Type B pancreatic cell (in vitro differentiated cells): ENCODE measurements at places on chromosomes 5 and 9. TPM values are rescaled to one million over a fixed set of nuclear protein-coding genes. Genes with fewer than 3 reads are reported as not detected.

DNA sequence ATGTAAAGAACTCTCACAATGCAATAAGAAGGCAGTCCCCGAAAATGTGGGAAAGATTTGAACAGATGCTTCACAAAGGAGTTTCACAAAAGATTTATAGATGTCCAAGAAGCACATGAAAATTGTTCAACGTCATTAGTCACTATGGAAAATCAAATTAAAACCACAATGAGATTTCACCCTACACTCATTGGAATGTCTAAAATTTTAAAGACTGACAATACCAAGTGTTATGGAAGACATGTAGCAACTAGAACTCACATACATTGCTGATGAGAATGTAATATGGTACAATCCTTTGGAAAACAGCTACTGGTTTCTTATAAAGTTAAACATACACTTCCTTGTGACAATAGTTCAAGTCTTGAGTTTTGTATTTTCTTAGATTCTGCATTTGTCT lies 11.0 kb upstream of the RECK start:
- peaks cover 24% of the 10 kb centered on the region for H3K27me3 ChIP-seq
- no peak overlapping the region for H3K27ac ChIP-seq
- no peak for DNase-seq
- H3K36me3 ChIP-seq = no peaks in the 10 kb centered on the region

DNA sequence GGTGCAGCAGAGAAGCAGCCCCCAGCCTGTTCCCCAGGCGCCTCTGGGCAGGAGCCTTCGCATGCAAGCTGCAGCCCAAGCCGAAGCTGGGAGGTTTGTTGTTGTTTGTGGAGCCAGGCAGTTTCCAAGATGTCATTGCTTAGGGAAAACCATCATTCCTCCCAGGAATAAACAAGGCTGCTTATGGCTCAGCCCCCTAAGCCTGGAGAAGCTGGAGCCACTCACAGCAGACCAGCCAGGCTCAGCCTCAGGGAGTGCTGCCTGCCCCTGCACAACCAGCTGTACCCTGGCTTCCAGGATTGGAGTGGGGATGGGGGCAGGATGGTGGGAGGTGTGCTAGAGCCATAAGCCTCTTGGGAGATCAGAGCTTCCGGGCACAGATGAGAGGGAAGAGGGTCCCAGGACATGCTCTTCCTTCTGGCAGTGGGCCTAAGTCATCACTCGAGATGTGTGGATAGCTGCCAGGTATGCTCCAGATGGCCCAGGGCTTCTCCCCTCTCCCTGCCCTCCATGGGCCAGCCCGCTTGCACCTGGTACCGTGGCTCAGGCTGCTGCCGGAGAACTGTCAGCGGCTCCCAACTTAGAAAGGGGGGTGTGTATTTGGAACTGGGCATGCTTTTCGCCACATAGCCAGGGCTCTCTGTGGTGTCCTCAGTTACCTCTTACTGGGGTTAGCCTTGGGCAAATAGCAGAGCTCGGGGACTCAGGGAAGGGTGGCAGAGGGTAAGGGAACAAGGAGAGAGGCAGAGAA lies 105.2 kb downstream of the RGS3 start:
- H3K27me3 ChIP-seq = peaks cover 7% of the 10 kb centered on the region
- H3K4me1 ChIP-seq = peaks cover 9% of the 10 kb centered on the region
- no peak overlapping the region for H3K27ac ChIP-seq
- H3K36me3 ChIP-seq = no peaks in the 10 kb centered on the region
- H3K4me3 ChIP-seq = no peak overlapping the region
- DNase-seq = no peak

GRCh38 chr5:99169309-99169708 lies 240.5 kb upstream of the CHD1 start:
- no peaks in the 10 kb centered on the region for H3K36me3 ChIP-seq
- H3K27me3 ChIP-seq = no peaks in the 10 kb centered on the region
- DNase-seq = no peak
- no peak overlapping the region for H3K27ac ChIP-seq
- no peak overlapping the region for H3K4me3 ChIP-seq
- H3K4me1 ChIP-seq = no peaks in the 10 kb centered on the region

GRCh38 chr9:114406441-114406840 lies 18.7 kb upstream of the AKNA start:
- H3K27ac ChIP-seq = no peak overlapping the region
- no peak for DNase-seq
- no peaks in the 10 kb centered on the region for H3K27me3 ChIP-seq
- peaks cover 9% of the 10 kb centered on the region for H3K4me1 ChIP-seq

GRCh38 chr9:34405719-34406118 lies 29.0 kb upstream of the MYORG start:
- DNase-seq = no peak
- no peak overlapping the region for H3K27ac ChIP-seq
- H3K27me3 ChIP-seq = no peaks in the 10 kb centered on the region
- H3K4me3 ChIP-seq = no peak overlapping the region

The PDZD2 gene
- total RNA-seq = 4.3 and 6.0 TPM in 2 replicates

DNA sequence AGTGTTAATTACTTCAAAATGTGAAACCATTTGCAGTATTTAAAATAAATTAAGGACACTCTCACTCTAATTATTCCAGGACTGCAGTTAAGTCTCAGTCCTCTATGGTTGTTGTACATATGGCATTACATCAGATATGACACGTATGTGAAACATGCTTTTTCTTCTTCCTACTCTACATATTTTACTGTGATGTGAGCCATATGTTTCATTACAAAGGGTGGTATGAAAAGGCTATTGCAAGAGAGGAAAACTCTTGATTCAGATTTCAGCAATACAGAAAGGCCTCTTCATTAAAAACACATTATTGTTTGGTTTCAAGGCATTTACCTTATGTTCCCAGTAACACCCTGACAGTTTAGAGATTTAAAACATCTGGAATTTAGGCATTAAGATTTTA lies 964.5 kb upstream of the DMAC1 start:
- H3K4me3 ChIP-seq = no peak overlapping the region
- H3K27ac ChIP-seq = no peak overlapping the region
- DNase-seq = no peak

The RMRP gene
- total RNA-seq = 16,039 and 18,328 TPM in 2 replicates

The GRPEL2 gene
- total RNA-seq = 19.1 and 22.6 TPM in 2 replicates

The BTNL3 gene
- total RNA-seq = 0.82 and 2.7 TPM in 2 replicates

DNA sequence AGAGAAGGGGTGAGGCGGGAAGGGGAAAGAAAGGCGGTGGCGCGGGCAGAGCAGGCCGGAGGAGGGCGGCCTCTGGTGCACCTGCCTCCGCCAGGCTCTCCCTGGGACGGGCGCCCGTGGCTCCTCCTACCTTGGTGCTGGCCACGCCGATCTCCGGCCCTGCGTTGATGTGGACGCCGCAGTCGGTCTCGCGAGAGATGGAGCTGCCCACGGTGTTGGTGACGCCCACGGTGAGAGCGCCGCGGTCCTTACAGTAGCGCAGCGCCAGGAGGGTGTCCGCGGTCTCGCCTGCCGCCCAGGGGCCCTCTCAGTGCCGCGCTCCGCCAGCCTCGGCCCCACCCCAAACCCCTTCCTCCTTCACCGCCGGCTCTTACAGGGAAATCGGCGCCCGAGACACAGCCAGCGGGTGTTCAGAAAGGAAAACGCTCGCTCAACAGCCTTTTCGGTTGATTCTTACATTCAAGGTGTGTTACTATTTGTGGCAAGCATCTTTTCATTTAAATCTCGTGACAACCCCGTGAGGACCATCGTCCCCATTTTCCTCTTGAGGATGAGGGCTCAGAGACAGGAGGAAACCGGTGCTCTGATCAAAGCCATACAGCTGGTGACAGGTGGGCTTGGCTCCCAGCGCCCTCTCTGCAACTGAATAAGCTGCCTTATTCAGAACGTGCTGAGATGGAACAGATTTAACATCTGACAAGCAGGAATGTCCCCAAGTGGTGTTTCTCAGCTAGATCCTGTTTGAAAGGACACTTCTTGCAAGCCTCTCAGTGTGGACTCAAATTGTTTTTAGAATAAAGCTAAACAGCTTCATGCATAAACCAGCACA lies 22.0 kb upstream of the MAPK9 start:
- H3K27me3 ChIP-seq = no peaks in the 10 kb centered on the region
- peaks cover 5% of the 10 kb centered on the region for H3K36me3 ChIP-seq
- H3K4me1 ChIP-seq = no peaks in the 10 kb centered on the region
- DNase-seq = no peak
- no peak overlapping the region for H3K27ac ChIP-seq

GRCh38 chr9:114779352-114779845 lies 26.4 kb downstream of the TNFSF15 start:
- no peak for DNase-seq
- H3K4me1 ChIP-seq = no peaks in the 10 kb centered on the region
- no peak overlapping the region for H3K27ac ChIP-seq
- no peak overlapping the region for H3K4me3 ChIP-seq

DNA sequence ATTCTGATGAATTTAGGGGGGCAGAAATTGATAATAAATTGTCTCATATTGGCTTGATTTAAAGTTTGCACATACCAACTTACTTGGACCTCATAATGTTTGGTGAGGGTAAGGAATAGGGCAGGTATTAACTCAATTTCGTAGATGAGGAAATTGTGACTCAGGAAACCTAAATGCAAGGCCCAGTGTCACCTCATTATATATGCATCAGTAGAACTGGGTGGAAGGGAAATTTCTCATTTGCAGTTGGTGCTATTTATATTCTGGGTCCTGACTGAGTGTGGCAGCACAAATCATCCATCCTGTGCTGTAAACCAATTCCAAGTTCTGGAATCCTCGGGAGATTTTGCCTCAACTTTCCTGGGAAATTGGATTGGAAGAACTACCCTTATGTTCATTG lies 103.0 kb downstream of the SPATA31D1 start:
- no peak overlapping the region for H3K4me3 ChIP-seq
- no peaks in the 10 kb centered on the region for H3K4me1 ChIP-seq
- H3K27ac ChIP-seq = no peak overlapping the region
- peaks cover 8% of the 10 kb centered on the region for H3K27me3 ChIP-seq
- H3K36me3 ChIP-seq = no peaks in the 10 kb centered on the region

The COL5A1 gene
- total RNA-seq = 16.1 and 112 TPM in 2 replicates

- H3K27me3 ChIP-seq = no peaks in the 10 kb centered on the region
- no peaks in the 10 kb centered on the region for H3K4me1 ChIP-seq
- no peak for DNase-seq
- H3K27ac ChIP-seq = no peak within 1 kb of the TSS
Observed at GRCh38 chr9:122657527-122657926, at the start of gene OR1B1. Gene OR1B1, minus strand, starts transcription at chr9:122657627.

- H3K27ac ChIP-seq = peak overlapping the region; percentile 19
- H3K27me3 ChIP-seq = no peaks in the 10 kb centered on the region
- no peak overlapping the region for H3K4me3 ChIP-seq
- no peaks in the 10 kb centered on the region for H3K36me3 ChIP-seq
- DNase-seq = no peak
- H3K4me1 ChIP-seq = peaks cover 19% of the 10 kb centered on the region
Observed at GRCh38 chr5:34608859-34609648, 47.1 kb upstream of the RAI14 start.

DNA sequence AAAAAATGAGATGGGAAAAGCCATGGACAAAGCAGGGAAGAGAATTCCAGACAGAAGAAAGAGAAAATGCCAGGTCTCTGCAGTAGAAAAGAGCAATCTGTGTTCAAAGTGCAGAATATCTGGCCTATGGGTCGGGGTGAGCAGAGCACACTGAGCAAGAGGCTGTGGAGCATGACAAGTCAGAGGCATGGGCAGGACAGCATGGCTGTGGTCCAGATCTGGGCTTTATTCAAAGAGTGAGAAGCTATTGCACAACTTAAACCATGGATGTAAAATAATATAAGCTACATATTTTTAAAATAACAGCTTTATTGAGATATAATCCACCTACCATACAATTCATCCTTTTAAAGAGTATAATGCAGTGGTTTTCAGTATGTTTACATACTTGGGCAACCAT lies 133.1 kb upstream of the SPDL1 start:
- H3K36me3 ChIP-seq = no peaks in the 10 kb centered on the region
- H3K4me3 ChIP-seq = no peak overlapping the region
- DNase-seq = no peak
- no peak overlapping the region for H3K27ac ChIP-seq
- peaks cover 3% of the 10 kb centered on the region for H3K27me3 ChIP-seq

DNA sequence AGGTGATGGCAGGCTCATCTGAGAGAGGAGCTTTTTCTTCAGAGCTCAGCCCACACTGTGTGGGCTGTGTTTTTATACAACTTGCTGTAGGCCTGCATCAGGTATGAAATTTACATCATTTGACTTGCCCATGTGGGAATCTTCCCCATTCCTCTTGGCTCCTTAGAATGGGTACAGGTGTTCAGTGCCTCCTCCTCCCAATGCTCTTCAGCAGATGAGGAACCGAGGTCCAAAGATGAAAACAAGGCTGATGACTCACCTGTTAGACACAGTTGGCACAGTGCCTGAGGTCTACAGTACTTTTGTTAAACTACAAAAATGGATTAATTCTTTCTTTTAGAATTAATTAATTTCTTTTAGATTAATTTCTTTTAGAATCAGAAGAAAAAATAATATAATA lies 20.8 kb downstream of the PAPPA start:
- H3K4me1 ChIP-seq = peaks cover 4% of the 10 kb centered on the region
- H3K4me3 ChIP-seq = no peak overlapping the region
- no peak overlapping the region for H3K27ac ChIP-seq
- H3K36me3 ChIP-seq = no peaks in the 10 kb centered on the region

GRCh38 chr9:95103281-95103771 lies 214.2 kb downstream of the FANCC start:
- no peak overlapping the region for H3K4me3 ChIP-seq
- no peaks in the 10 kb centered on the region for H3K27me3 ChIP-seq
- DNase-seq = no peak
- H3K4me1 ChIP-seq = peaks cover 24% of the 10 kb centered on the region

DNA sequence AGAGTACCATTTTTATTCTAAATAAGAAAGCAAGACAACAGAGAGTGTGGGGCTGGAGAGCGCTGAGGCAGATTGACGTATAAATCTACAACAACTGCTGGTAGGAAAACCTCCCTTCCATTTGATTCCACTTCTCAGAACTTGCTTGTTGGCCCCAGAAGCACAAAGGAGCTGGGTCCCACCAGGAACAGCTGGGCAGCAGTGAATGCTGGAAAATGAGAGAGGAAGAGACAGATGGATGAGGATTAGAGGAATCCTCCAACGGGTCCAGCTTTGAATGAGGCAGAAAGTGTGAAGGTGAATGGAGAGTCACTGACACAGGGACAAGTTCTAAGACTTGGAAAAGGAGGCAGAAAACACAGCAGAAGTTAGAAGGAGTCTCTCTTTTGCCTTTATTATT lies 14.8 kb downstream of the TAS2R1 start:
- H3K4me1 ChIP-seq = peaks cover 8% of the 10 kb centered on the region
- peaks cover 8% of the 10 kb centered on the region for H3K27me3 ChIP-seq
- H3K27ac ChIP-seq = no peak overlapping the region
- DNase-seq = no peak

DNA sequence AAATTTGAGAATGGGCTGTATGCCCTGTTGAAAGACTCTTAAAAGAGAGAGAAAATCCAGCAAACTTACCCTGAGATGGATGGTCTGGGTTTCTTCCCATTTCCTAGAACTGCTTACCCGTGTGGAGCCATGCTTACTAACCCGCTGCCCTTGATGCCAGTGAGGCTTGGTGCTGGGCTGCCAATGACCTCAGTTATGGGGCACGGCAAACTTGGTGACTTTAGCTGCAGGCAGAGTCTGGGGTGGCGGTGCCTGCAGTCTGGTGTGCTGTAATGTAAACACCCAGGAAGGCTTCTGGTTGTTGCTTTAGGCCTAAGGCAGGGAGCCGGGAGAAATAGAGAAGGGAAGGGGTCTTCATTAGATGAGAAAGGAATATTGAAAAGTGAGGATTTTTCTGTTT lies 7.3 kb upstream of the TENT4A start:
- H3K4me3 ChIP-seq = no peak overlapping the region
- peaks cover 15% of the 10 kb centered on the region for H3K27me3 ChIP-seq
- H3K36me3 ChIP-seq = no peaks in the 10 kb centered on the region
- no peak overlapping the region for H3K27ac ChIP-seq
- H3K4me1 ChIP-seq = peaks cover 11% of the 10 kb centered on the region
- peak; percentile 29 for DNase-seq

The GABRA6 gene
- not detected in 2 replicates for total RNA-seq
